ENCODE measurements at places on chromosomes 7 and 10.

- DNase-seq: no peak
Observed at GRCh38 chr7:128115821-128116723, 84.8 kb upstream of the LRRC4 start.

GRCh38 chr10:11208908-11209829, 191.5 kb downstream of the CELF2 start:
- DNase-seq: no peak

DNA sequence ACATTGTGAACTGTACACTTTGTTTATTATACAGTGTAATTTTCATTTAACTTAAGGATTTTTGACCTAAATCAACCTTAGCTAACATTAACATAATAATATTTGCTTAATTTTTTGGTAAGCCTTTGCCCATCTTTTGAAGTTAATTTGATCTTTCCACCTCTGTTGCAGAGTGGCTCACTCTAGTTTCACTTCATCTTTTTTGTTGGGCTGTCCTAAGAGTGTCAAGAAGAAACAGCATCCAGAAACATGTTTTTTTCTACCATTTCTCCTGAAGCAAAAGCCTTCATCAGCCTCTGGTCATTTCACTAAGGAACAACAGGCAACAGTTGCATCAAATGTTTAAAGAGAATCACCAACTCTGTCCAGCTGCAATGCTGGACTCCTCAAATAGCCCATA, 824.7 kb downstream of the REEP3 start:
- DNase-seq: no peak

DNA sequence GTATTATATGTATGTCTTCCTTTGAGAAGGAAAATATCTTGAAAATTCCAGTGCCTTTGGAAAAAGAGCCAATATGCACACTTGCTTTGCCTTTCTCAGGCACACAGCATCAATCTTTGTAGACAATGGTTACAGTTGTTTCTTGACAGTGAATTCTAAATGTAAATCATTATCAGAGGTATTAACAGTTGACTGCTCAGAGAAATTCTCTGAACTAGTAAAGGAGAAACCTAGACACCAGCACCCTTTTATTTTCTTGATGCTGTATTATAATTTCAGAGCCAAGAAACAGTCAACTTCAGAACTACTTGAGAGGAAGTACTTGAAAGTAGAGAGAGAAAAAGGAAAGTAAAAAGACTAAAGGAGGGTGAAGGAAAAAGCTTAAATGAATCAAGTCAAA, 185.8 kb upstream of the SMIM30 start:
- no peak for DNase-seq

- no peak for DNase-seq
Observed at GRCh38 chr10:80290474-80291220, 1.2 kb upstream of the MAT1A start.

DNA sequence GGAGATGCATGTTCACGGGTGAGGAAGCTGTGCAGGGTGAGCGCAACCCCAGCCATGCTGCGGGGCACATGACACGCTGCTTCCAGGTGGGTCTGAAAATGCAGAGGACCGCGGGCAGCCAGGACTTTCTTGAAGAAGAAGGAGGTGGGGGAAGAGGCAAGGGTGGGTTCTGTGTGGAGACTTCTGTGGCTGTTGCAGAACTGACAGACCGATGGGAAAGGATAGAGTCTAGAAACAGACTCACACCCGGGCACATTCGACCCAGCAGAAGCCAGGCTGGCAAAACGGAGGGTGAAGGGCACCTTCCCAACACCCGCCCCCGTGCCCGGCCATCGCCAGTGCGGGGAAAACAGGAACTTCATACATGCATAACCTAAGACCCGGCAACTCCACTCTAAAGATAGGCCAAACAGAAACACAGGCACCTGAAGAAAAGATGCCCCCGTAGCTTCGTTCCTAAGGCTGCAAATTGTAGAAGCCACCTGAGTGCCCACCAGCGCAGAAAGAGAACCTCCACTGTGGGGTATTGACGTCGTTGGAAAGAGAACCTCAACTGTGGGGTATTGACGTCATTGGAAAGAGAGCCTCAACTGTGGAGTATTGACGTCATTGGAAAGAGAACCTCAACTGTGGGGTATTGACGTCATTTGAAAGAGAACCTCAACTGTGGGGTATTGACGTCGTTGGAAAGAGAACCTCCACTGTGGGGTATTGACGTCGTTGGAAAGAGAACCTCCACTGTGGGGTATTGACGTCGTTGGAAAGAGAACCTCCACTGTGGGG, 4.8 kb upstream of the KNDC1 start:
- DNase-seq: no peak

DNA sequence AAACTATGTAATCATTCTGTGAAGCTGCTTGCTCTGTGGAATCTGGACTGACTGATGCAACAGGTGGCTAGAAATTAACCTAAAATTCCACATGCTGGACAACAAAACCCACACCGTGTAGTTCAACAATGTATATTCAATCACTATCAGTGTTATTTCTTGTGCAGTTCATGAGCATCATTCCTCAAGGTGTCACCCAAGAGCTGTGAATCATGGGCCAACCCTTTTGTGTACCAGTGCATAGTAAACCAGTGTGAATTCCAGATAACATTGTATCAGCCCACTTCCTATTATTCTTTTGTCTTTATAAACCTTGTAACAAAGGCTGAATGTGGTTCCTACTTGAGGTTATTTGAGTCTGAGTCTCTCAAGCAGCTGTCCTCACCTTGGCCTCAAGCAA, 905.2 kb upstream of the ZNF722 start:
- DNase-seq: no peak

GRCh38 chr7:98879198-98879978, 1.1 kb downstream of the TRRAP start:
- no peak for DNase-seq

GRCh38 chr7:21051865-21052264, 265.2 kb upstream of the SP8 start:
- no peak for DNase-seq

GRCh38 chr7:4787947-4788626, 12.7 kb downstream of the AP5Z1 start:
- DNase-seq: no peak

GRCh38 chr10:60186315-60187071, 203.2 kb downstream of the ANK3 start:
- no peak for DNase-seq

DNA sequence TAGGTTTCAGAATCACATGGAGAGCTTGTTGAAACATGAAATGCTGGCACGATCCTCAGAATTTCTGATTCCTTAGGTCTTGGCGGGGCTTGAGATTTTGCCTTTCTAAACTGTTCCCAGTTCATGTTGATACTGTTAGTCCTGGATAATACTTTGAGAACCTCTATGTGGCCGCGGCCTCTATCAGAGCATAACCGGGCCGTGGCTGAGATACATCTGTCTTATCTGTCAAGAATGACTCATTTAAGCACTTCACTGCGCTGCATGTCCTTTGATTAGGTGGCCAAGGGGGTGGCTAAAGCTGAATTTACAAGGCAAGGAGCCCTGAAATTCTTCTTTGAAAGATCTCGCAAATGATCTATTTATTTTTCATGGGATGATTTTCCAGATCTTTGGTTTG, 66.9 kb downstream of the GALNT17 start:
- no peak for DNase-seq

DNA sequence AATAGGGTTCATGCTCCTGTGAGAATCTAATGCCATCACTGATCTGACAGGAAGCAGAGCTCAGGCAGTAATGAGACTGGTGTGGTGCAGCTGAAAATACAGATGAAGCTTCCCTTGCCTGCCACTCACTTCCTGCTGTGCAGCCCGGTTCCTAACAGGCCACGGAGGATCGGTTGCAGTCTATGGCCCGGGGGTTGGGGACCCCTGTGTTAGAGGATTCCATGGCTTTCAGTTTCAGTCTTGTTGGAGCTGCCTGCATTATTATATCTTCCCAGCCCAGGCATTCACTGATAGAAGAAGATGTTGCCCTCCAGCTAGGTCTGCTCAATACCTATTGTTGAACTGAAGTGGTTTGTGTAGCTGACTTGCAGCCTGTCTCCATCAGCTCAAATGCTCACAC, 1298.8 kb downstream of the TYW1 start:
- DNase-seq: no peak

DNA sequence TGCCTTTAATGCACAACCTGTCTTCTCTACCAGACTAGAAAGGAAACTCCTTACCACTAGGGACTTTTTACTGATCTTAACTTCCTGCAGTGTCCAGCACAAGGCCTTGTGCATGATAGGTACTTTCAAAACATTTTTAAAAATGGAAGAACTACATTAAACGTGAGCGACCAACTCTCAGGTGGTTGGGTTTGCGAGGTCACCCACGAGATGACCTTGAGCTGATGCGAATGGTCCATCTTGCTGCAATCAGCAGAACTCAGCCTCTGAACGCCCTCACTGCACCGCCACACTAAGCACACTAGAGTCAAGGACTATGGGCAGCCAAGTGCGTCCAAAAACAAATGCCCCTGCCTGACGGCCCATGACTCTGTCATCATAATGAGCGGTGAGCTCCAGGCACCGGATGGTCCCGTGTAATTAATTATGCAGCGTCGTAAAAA, 34.9 kb upstream of the PTF1A start:
- no peak for DNase-seq

GRCh38 chr7:44175730-44176129, 13.5 kb downstream of the GCK start:
- DNase-seq: no peak

- DNase-seq: no peak
Observed at GRCh38 chr10:93392121-93392520, 90.0 kb downstream of the MYOF start.

- no peak for DNase-seq
Observed at GRCh38 chr10:1214071-1214675, 158.0 kb downstream of the WDR37 start.

- no peak for DNase-seq
Observed at GRCh38 chr10:11086177-11086840, 68.6 kb downstream of the CELF2 start.

GRCh38 chr7:99498546-99498944, 1.5 kb downstream of the ZNF394 start:
- DNase-seq: no peak

- no peak for DNase-seq
Observed at GRCh38 chr7:88185650-88186049, 34.2 kb downstream of the SRI start.

GRCh38 chr10:132925071-132925561, 17.3 kb downstream of the CFAP46 start:
- DNase-seq: no peak

GRCh38 chr10:86699541-86699940, 31.2 kb downstream of the LDB3 start:
- no peak for DNase-seq

DNA sequence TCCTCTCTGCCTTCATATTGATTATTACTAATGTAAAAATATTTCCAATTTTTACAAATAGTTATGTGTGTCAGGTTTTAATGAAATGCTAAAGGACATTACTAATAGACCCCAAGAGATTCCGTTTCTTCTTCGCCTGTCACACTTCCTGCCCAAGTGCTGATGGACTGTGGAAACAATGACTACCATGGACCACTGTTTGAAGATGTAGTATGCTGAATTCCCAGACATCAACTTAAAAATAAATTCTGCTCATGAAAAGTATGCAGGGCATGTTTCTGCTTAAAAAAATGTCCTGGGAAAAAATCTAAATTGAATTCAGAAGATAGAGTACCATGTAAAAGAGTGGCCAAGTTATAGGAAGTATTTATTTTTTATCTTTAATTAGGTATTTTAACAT, 52.1 kb downstream of the ST7 start:
- DNase-seq: no peak

- no peak for DNase-seq
Observed at GRCh38 chr10:88062385-88062784, 199.0 kb downstream of the PTEN start.

- DNase-seq: no peak
Observed at GRCh38 chr7:80876894-80877414, 41.9 kb downstream of the SEMA3C start.

- no peak for DNase-seq
Observed at GRCh38 chr10:22319547-22319979, 1.3 kb upstream of the BMI1 start.

GRCh38 chr10:71708301-71708703, 11.3 kb downstream of the C10orf105 start:
- no peak for DNase-seq

DNA sequence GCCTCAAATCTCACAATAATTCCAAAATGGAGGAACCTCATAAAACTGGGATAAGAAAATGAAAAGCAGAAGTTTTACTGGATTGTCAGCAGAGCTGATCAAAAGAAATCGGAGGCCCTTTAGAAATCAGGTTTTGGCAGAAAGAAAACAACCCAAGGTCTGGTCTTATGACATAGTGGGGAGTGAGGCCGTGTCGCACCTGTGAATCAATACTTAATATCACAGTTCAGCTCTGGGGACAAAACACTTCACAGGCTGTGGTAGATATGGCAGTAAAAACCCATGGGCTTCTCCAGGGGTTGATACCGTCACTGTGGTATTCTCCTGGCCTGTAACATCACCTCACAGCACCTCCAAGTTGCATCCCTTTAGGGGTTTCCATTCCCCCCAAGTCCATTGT, 6.5 kb upstream of the MALSU1 start:
- no peak for DNase-seq

DNA sequence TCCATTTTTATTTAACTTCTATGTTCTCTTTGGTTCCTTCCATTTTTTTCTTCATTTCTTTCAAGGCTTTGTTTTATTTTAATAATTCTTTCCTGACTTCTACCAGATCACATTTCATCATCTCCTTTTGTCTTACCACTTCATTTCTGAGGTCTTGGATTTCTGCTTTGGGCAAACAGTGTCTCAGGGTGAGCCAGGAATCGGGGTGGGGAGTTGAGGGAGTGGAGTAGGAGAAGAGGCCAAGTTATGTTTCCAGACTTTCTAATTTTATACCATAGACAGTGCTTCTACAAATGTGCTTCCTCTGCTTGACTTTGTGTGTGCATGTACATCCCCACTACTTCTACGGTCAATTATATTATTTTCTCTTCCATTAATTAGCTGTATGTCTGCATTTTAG, 112.1 kb downstream of the PRKG1 start:
- DNase-seq: no peak

GRCh38 chr7:45980181-45980905, 59.3 kb upstream of the IGFBP3 start:
- DNase-seq: no peak

GRCh38 chr10:85786401-85786899, 580.1 kb downstream of the GRID1 start:
- DNase-seq: no peak

- no peak for DNase-seq
Observed at GRCh38 chr10:101965075-101965765, 90.8 kb downstream of the ARMH3 start.

DNA sequence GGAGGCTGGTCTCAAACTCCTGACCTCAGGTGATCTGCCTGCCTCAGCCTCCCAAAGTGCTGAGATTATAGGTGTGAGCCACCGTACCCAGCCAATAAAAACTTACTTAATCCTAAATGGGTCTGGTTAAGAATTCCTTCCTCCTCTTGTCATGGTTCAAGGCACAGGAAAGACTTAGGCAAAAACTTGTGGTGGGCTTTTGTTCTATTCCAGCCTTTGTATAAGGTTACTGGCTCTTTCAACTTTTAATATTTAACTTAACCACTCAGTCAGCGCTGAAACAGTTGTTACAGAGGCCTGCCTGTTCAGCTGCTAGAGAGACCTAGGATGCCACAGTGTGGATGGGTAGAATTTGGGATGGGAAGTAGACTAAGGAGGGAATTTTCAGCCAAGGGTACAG, 28.1 kb upstream of the GARS1 start:
- DNase-seq: no peak

- DNase-seq: no peak
Observed at GRCh38 chr7:93856323-93856722, 34.2 kb downstream of the TFPI2 start.

Data from substantia nigra (tissue), 51 donors.